ENCODE measurements at places on chromosomes 2 and 18.

- no peak for DNase-seq
Observed at GRCh38 chr2:71474116-71474743, 20.9 kb downstream of the DYSF start.

DNA sequence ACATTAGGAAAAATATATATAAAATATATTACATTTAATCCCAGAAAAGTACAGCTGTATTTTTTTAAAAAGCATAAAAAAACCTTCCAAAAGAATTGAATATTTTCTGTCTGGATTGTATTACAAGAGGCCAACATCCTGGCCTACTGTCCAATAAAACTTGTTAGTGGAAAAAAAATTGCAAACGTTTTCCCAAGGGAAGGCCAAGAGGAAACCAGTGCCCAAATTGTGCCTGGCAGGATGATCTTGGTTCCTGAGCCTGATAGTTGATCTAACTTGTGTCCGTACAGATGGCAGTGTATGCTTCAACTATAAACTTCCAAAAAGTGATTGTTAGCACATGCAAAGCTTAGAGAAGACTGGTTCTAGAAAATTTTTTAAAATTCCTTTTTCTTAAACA, 90.6 kb upstream of the LPIN2 start:
- DNase-seq = no peak

DNA sequence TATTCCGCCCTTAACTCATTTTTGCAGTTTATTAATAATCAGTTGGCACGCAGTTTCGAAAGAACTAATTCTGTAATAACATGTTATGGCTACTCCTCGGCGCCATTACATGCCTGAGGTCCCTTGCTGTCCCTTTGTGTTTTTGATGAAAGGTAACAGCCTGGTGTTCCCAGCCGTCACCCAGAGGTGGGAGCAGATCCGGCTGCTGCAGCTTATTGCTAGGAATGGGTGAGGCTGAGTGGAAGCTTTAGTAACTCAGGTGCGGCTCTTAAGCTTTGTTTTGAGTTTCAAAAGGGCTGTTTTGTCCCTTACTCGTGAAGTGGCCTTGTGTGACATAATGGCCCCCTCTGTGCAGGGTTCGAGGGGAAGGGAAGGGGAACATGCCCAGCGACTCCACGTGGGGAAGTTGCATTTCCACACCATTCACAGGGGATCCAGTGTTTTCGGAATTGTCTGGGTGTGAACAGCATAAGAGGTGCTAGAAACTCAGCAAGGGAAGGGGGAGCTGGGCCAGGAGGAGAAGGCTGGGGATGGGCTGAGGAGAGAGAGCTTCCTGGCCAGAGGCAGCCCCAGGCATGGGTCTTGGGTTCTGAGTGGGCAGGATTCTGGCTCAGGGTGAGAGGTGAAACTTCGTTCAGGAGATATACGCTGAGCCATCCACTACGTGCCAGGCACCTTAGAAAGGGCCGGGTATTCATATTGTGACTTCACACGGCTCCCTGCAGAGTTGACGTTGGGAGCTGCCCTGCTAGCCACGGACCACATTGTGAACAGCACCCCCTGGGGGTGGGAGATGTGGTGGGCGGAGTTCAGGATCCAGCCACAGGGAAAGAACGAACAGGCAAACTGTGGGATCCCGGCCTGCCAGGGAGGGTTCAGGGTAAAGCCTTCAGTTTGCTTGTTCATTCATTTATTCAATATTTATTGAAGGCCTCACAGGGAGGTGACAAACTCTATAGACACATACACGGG, 84.4 kb downstream of the TGOLN2 start:
- DNase-seq = peak; percentile 36

GRCh38 chr2:18487106-18487913, 73.1 kb downstream of the RDH14 start:
- no peak for DNase-seq

GRCh38 chr2:172996387-172996961, 79.2 kb upstream of the MAP3K20 start:
- no peak for DNase-seq

All from activated naive CD8-positive, alpha-beta T cell treated with anti-CD3 and anti-CD28 coated beads, Interleukin-2, amount 50 U/mL, for 24 hours (primary cell).